ENCODE measurements at places on chromosomes 4 and X. TPM values are rescaled to one million over a fixed set of nuclear protein-coding genes. Genes with fewer than 3 reads are reported as not detected.

DNA sequence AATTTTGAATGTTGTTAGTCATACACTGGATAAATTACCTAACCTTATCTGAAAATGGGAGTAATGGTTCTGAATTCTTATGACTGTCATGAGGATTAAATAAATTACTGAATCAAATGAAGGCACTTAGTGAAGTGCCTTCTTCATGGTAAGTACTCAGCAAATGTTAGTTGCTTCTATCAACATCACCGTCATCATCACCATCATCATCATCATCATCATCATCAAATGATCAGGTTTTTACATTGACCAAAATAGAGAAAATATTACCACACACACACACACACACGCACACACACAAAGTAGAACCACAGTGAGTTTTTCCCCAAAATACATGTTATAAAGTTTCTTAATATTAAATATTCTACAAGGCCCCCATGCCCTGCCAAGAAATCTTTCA is 368.3 kb upstream of the FGF13 start:
- no peak for DNase-seq

GRCh38 chr4:42151568-42152506 is 618 bp downstream of the BEND4 start:
- no peak for DNase-seq

DNA sequence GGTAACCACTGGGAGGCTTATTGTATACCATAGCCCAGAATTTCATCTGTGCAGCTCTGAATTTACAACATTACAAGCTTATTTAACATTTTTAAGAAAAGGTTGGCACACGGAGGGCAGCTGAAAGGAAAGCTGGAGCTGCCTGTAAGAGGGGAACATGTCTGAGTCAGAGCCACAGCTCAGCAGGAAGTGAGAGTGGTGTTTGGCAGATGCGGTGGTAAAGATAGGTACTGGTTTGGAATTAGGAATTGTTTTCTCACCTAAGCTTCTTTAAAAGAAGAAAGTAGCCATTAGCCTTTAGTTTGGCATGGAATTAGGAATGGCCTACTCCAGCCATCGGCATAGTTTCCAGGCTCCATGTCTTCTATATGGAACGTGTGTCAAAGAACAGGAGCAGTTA is 172.5 kb upstream of the ANXA3 start:
- no peak for DNase-seq

GRCh38 chrX:21412883-21413282 is 38.7 kb downstream of the CNKSR2 start:
- no peak for DNase-seq

SSX2 gene
- total RNA-seq = 0.31 TPM

DNA sequence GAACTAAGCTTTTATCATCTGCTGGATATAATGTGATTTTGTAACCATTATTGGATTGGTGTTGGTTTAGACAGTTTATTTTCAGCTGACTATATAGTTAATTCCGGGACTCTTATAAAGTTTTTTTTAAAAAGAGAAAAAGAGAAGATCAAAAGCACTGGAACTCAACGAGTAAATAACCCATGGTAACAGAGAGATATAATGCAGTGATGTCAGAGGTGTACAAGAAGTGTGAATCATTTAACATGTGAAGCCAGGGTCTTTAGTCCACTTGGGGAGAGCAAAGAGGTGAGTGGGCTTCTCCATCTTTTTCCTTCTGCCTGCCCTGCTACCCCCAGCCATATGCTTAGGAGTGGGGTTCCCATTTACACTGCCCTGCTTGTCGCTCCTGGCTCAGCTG is 3.2 kb downstream of the TMEM165 start:
- no peak for DNase-seq

- DNase-seq = no peak
Observed at GRCh38 chr4:176718881-176719280, 73.8 kb downstream of the VEGFC start.

PABPC4L gene
- not detected for total RNA-seq

DNA sequence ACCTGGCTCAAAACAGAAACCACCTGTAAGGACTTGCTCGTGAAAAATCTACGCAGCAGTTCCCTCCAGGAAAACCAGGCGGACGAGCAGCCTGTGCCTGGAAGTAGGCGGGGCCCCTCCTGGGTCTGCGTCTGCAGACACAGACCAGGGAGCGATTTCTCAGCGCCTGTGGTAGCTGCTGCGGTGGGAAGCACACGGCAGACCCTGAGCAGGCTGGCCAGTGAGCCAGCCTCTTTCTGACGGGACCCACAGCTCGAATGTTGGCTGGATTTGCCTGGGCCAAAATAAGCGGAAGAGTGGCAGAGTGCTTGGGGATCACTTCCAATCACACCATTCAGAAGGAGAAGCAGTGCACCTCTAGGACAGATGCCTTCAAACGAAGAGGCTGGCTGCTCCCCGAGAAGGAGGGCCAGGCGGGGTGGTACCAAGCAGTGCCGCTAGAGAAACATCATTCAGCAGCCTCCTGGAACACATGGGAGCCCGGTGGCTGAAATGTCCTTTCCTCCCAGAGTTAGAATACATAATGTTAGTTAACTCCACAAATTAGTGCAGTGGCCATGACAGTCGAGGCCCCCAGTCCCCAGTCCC is 85.9 kb downstream of the GATB start:
- DNase-seq = no peak

- no peak for DNase-seq
Observed at GRCh38 chrX:155023907-155024833, 1.6 kb upstream of the F8 start.

GRCh38 chrX:108270739-108271396 is 167.4 kb downstream of the COL4A6 start:
- DNase-seq = no peak

CSAG3 gene
- 0.26 TPM for total RNA-seq

DNA sequence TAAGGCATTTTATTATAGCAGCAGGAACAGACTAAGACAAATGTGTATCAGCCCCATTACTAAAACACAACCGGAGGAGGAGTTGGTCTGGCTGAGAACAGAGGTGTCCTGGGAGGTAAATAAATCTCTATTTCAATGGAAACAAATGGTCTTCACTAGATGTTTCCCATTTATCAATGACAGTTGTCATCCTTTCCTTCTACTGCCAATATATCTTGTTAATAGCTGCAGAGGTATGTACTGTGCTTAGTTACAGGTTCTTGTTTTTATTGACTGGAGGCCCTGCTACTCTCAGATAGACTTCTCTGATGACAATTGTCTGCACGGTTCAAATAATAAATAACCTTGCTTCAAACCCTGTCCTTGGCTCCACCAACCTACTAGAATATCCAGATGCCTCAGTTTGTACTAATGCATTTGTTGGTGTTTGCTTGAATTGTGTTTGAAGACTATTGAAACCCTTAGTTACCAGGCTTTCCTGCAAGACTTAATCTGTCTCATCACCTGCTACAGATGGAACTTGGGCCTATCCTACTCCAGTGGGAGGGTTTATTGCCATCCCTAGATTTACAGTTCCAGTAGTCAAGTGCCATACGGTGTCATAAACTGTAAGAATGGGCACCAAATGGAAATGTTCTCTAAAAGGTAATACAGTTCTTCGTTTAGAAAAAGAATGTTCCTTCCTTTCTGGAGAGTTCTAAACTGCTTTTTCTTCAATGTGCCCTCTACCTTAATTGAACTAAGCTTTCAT is 29.8 kb upstream of the HPGDS start:
- no peak for DNase-seq

DNA sequence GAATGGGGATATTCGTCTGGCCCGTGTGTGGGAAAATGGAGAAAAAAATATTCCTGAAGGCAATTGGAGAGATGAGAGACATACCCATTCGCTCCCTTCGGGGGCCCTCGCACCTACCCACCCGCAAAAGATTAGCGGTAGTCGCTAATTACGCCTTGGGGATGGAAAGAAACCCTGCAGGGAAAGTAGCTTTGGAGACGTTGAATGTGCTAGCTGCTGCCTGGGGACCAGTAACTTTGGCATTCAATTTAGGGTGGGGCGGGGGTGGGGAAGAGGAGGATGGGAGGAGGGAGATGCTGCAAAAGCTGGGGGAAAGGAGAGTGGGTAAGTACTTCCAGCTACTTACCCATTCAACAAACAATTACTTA is 407 bp upstream of the ZC4H2 start:
- DNase-seq = no peak

DNA sequence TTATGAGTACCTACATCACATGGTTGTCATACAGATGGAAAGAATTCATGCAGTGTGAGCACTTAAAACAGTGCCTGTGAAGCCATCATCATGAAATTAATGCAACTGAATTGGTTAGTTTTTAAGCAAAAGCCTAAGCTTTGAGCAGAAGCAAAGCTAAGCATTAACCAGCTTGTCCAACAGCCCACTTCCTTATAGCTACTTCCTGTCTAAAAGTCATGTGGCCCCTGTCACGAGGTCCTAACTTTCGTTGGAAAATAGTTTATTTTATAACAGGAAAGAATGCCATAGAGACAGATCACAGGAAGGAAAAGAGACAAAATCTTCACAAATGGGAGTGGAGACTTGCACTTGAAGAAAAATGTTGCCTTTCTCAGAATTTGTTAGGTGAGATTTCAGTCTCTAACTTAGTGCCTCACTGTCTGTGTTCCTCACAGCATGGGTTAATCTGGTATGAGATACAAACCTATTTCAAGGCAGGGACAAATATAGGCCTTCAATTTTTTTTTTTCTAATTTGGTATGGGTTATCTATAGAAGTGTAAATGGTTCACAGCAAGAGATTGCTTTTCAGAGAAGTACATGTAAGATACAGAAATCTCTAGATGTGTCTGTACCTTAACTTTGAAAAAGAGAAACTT is 27.7 kb upstream of the VCX start:
- no peak for DNase-seq

IL9R gene
- 0.46 TPM for total RNA-seq

- DNase-seq = no peak
Observed at GRCh38 chrX:68894513-68895340, 65.9 kb downstream of the EFNB1 start.

TCEAL8 gene
- 13.9 TPM for total RNA-seq

DNA sequence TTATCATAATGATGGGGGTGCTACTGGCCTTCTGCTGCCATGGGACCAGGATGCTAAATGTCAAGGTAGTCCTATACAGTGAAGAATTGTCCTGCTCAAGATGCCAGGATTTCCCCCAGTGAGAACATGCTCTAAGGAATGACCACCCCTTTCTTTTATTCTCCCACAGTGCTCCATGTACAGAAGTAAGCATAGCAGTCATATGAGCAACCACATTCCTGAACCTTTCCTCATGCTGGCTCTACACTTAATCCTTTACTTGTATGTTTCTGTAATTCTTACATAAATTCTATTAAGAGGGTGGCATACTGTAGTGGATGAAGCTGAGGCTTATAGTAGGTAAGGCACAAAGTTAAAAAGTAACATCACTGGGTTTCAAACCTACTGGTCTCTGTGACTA is 20.2 kb downstream of the CYP2U1 start:
- no peak for DNase-seq

All from Panc1 (cell line).